ENCODE measurements at places on chromosomes 6 and 20.

- peak; percentile 36 for DNase-seq
These were observed 12.9 kb downstream of the PARD6B start for GRCh38 chr20:50744143-50744792.

- no peak for DNase-seq
These were observed 58.0 kb upstream of the CD93 start for GRCh38 chr20:23143986-23144690.

GRCh38 chr6:117840541-117840983, 66.5 kb upstream of the SLC35F1 start:
- peak; percentile 50 for DNase-seq

- DNase-seq: peak; percentile 51
These were observed 815 bp upstream of the ITPR3 start for GRCh38 chr6:33620158-33620855.

GRCh38 chr6:108760126-108761050, 87.8 kb upstream of the ARMC2 start:
- peak; percentile 29 for DNase-seq

GRCh38 chr6:84019141-84019841, 14.3 kb upstream of the MRAP2 start:
- no peak for DNase-seq

DNA sequence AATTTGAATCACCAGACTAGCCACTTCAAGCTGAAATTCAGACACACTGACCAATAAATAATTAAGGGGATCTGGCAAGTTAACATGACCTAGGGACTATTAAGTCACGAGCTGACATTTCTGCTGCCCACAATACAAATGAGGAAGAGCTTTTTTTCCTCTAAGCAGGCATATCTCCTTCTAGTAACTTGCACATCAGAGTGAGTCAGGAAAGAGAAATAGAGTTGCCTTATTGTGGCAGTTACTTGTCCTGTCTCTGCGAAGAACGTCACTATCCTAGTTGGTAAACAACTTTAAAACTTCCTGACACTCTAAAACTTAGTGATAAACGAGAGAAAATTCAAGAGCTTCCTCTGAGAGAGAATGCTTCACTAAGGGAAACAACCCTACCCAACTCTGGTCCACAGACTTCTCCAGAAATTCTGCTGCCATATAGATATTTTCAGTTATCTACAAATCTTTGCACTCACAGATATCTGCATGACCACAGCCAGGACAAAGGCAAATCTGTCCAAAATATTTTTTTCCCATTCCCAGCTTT, 4.2 kb downstream of the PLA2G7 start:
- peak; percentile 94 for DNase-seq

- no peak for DNase-seq
These were observed 23.2 kb downstream of the HLA-A start for GRCh38 chr6:29965563-29965872.

DNA sequence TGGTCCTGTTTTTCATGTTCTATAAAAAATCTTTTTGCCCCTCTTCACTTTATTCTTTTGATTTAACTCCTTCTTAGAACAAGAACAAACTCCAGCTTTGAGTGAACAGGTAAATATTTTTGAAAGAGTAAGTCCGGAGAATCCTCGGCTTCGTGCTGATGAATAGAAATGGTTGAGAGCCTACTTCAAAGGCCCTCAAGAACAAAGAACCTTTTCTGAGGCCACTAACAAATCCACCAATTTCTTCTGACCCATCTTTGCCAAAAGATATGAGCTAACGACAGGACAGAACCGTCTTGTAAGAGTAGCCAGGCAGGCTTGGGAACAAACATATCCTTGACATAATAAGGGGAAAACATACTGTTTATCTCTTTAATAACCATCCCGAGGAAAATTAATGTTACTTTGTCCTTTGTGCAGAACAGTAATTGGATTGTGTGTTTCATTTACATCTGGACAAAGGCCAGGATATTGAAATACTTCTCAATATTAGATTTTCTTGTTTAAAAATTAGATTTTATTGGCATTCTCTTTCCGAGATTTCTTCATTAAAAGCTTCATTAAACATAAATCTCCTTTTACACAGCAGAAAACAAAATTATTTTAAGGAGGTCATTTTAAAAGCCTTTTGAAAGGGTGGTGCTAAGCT, 52.9 kb downstream of the NOX3 start:
- DNase-seq: no peak

GRCh38 chr6:15644904-15645303, 17.9 kb downstream of the DTNBP1 start:
- no peak for DNase-seq

DNA sequence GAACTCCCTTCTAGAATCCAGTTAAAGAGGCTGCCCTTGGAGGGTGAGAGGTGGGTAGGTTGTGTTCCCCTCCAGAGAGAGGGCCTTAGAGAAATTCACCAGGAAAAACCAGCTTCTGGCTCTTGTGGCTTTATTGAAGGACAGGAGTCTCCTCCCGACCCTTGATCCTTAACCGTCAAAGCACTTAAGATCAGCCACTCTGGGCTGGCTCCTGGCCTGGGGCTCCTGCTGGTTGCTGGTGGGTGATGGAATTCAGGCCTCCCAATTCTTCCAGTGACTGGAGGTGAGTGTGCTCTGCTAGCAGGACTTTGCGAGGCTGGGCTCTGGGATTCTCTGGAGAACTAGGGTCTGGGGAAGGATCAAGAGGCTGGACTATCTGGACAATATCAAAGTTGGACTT, 75.6 kb upstream of the LGSN start:
- DNase-seq: no peak

DNA sequence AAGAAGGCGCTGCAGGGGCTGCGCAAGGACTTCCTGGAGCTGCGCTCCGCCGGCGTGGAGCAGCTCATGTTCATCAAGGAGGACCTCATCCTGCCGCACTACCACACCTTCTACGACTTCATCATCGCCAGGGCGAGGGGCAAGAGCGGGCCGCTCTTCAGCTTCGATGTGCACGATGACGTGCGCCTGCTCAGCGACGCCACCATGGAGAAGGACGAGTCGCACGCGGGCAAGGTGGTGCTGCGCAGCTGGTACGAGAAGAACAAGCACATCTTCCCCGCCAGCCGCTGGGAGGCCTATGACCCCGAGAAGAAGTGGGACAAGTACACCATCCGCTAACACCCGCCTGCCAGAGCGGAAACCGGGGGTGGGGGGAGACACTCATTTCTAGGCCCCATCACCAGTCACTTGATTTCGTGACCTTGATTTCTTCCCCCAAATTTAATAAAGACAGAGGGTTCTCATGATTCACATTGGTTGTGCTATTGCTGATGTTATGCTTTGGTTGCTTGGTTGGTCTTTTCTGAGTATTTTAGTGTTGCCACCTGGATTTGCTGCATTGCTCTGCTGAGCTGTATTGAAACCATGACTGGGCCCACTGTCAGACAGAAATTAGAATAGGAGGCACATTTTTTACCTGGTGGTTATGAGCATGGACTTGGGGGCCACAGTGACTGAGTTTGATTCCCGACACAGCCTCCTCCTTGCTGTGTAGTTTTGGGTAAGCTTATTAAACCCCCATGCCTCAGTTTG, 1.5 kb downstream of the FAM50B start:
- no peak for DNase-seq

DNA sequence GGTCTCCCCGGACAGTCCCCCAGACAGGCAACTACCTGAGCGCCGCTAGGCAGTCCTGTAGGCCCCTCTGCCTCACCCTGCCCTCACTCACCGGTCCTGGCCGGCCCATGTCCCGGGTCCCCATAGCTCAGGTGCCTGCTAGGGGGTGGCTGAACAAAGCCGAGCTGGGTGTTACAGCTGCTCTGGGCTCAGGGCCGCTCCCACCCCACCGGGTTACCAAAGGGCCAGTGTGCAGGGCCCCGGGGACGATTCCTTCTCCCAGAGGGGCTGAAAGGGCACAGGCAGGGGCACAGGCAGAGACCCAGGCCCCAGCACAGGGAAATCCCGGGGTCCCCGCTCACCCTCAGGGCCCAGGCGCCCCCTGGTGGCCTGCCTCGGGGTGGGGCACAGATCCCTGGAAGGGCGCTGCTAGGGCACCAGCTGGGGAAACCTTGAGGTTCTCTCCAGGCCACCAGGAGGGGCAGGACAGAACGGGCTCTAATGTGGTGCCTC, 118.4 kb downstream of the GRM4 start:
- DNase-seq: peak; percentile 67

DNA sequence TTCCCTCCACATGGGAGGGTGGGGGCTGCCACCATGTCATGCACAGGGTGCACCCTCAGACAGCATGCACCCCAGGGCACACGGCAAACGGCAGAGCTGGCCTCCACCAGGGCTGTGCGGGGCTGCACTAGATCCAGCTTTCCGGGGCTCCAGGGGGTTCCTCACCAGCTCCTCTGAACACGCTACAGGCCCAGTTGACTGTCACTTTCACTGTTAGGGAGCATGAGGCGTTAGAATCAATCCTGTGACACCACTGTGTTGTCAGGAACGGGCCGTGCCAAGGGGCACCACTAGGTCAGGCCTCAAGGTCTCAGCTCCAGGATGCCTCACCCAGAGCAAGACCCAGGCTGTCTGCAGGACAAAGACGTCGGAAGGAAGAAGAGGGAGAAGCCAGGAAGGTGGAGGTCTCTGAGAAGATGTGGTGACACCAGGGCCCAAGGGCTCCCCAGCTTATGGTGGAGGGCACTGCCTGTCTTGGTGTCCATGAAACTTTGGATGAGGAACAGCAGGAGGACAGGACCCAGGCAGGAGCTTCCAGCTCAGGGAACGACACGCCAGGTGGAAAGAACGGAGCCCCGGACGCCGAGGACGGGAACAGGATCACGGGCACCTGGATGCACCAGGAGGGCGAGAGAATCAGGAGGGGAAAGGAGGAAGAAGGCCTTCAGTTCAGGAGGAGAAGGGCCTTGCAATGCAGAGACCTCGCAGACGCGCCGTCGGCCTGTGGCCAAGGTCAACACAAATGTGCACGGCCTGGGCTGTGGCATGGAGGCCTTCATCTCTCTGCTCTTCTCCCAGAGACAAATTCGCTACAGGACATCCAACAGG, 49.5 kb downstream of the YTHDF1 start:
- no peak for DNase-seq

GRCh38 chr6:40371095-40371494, 216.1 kb downstream of the LRFN2 start:
- DNase-seq: no peak

- no peak for DNase-seq
These were observed 387.1 kb upstream of the AGPAT4 start for GRCh38 chr6:161660666-161661571.

DNA sequence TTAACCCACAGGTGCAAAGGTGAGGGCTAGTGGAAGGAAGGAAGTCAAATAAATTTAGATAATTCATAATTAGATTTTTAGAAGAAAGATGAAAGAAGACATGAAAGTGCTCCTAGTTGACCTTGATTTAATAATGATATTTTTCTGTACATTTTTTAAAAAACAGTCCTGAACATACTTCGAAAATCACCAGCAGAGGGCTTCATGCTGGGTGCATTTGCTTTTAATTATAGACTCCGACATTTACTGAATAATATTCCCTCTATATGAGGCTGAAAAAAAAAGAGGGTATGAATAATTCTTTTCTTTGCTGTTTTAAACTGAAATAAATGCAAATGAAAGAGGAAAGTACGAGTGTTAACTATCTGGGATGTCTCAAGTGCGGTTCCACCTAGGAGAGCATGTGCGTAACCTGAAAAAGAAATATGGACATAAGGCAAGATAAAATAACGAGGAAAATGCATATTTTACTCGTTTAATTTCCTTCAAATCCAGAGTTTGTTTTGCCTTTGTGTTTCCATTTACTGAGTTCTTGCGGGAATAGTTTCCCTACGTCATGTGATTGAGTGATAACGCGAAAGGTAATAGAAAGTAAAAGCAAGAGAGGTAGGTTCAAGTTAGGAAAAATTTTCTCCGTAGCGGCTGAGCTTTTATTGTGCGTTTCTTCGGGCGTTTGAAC, 3.1 kb upstream of the TFAP2B start:
- DNase-seq: peak; percentile 9

DNA sequence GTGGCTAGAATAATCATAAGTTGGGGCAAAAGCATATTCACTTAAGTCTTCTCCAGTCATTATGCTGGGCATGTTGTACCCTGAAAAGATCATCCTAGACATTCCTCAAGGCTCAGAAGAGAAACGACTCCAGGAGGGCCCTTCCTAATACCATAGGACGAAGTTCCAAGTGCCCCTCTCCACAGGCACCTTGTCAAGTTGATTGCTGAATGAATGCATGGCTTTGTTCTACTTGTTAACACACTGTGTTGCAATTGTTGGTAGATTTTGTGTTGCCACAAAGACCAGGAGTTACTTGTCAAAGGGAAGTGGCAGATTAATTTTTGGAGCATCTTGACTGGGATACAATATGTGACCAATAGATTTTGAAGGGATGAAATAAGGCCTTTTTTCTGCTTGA, 194.3 kb upstream of the SMLR1 start:
- no peak for DNase-seq

DNA sequence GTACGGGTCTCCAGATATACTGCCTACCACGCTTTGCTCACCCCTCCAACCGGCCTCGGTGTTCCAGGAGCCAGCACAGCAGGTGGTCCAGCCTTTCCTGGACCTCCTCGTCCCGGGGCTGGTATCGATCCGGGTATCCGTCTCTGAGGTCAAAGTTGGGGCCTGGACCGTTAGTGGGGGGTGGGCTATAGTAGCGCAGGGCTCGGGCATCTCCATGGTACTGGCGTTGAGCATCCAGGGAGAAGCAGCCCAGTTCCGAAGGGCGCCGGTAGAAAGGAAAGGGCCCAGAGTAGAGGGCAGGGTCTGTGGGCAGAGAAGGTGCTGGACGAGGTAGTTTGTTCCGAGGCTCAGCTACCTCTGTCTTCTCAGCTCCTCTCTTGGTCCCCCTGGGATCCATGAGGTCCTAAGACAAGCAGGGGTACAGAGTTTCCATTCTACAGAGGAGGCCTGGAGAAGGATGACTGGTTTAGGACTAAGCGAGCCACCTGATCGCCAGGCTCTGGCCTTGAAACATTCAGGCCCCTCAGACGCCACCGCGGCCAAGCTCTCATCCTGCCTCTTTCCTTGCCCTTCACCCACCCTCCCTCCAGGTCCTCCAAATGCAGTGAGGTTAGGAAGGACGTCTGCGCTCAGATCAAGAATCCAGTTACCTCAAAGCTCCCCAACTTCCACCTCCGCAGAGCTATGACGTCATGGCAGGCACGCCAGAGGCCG, 502 bp downstream of the DXO start:
- DNase-seq: no peak

DNA sequence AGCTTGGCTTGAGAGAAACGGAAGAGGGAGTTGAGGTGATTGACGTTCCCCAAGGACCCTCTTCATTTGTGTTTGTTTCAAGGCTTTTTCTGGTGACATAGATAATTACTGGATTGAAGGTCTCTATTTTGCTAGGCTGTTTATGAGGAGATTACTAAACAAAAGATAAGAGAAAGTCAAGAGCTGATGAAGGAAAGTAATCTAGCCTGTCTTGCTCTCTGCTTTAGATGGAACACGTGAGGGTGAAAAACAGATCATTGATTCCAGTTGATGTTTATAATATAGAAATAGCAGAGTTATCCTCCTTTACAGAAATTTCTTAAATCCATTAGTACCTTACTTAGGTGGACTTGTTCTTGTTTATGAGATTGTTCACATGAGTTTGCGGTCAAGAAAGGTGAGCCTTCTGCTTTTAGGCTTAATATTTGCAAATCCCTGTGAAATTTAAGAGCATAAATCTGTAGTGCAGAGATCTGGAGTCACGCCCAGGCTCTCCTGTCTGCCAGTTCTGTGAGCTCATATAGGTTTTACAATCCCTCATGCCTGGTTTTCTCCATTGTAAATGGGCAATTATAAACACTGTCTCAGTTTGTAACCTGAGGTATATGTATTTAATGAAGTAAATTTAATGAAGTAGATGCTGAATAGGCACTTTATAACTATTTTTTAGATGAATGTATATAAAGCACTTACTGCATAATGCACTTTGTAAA, 272.8 kb downstream of the NKAIN2 start:
- no peak for DNase-seq

GRCh38 chr20:346640-347316, at the start of gene NRSN2:
NRSN2 (plus strand) TSS chr20:347111; CDS start chr20:349644, 2,533 bp downstream.
- no peak for DNase-seq

- DNase-seq: no peak
These were observed 41.4 kb downstream of the ZNF831 start for GRCh38 chr20:59205044-59205443.

Data from suppressor macrophage treated with lipopolysaccharide for 4 hours (primary cell).